ENCODE measurements at places on chromosomes 13 and 19.

DNA sequence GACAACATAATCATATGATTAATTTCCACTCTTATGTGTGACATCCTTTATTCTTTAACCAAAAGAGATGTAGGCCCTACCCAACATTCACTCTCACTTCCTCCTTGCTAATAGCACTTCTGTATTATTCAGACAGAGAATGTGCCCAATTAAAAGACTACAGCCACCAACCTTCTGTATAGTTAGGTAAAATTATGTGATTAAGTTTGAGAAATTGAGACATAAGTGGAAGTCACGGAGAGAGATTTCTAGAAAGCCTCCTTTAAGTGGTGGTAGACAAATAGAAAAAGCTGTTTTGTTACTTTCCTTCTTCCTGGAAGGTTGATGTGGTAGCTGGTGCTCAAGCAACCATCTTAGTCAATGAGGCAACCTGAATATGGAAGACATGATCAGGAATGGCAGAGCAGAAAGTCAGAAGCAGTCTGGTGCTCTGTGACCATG, 14.8 kb downstream of the EPSTI1 start:
- peak; percentile 76 for DNase-seq

DNA sequence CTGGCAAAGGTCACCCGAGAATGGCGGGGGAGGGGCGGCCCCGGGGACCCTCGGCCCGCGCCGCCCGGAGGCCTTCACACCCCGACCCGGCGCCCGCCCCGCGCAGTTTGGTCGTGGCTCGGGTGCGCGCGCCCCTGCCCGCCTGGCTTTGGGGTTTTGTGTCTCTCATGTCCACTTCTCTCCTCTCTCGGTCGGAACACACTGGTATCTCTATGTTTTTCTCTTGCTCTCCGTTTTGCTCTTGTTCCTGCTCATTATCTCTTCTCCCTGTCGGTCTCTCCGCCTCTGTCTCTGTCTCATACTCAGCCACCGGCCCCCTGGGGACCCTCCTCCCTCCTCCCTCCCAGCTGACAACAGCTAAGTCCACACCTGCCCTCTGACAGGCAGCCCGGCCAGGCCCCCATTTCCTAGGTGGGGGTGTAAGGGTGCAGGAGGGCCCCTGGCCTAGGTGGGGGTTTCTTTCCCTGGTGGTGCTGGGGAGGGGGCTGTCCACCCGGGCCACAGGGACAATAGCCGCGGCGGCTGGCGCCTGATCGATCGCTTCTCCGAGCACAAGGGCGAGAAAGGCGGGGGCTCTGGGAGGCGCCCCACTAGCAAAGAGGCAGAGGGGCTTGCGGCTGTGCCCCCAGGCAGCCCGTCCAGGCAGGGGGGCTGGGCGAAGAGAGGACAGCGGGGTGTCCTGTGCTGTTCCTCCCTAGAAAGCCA, 2.3 kb downstream of the ONECUT3 start:
- no peak for DNase-seq

GRCh38 chr19:30153326-30154210, 211.5 kb downstream of the URI1 start:
- no peak for DNase-seq

DNA sequence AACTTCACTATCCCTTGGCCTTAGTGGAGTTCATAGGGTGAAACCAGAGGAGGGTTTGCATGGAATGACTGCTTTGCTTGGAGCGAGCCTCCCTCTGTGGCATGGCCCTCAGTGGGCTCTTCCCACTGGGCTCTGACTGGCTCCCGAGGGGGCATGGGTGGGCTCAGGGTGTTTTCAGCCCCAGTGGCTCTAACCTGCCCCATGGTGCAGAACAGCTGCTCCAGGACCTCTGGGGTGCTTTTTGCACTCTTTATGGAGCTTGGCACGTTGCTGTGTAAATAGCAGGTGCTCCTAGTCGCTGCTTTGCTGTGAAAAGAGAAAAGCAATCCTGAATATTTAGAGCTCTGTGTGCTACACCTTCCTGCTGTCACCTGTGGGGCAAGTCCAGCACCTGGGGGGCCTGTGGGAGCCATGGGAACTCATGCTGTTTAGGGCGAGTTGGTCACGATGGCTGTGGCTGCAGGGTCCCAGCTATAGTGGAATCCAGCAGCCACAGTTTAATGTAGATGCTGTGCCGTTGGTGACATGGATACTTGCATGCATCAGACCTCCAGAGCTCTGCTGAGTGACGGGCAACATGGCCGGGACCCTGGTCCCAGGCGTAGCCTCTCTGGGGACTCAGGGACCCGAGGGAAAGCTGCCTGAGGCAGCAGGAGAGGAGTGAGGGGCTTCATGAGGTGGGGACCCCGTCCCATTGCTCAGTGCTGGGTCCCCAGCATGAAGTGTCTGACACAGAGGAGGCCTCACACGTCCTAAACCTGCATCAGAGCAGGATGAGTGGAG, 14.3 kb upstream of the MCF2L start:
- no peak for DNase-seq

DNA sequence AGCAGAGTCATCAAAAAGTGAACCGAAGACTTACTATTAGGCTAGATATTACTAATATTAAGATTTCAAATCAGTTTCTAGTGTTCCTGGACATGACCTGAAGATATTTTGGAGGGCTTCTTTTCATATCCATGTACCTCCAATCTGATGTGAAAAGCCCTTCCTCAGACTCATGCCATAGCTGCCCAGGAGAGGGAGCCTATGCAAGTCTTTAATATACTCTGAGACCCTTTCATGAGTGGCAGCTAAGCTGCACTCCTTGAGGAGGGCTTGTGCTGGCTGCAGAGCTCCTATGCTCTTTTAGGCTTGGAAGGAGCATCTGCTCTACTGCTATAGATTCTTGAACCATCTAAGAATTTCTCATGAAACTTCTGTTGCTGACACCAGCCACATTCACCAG, 715.3 kb downstream of the OLFM4 start:
- no peak for DNase-seq

DNA sequence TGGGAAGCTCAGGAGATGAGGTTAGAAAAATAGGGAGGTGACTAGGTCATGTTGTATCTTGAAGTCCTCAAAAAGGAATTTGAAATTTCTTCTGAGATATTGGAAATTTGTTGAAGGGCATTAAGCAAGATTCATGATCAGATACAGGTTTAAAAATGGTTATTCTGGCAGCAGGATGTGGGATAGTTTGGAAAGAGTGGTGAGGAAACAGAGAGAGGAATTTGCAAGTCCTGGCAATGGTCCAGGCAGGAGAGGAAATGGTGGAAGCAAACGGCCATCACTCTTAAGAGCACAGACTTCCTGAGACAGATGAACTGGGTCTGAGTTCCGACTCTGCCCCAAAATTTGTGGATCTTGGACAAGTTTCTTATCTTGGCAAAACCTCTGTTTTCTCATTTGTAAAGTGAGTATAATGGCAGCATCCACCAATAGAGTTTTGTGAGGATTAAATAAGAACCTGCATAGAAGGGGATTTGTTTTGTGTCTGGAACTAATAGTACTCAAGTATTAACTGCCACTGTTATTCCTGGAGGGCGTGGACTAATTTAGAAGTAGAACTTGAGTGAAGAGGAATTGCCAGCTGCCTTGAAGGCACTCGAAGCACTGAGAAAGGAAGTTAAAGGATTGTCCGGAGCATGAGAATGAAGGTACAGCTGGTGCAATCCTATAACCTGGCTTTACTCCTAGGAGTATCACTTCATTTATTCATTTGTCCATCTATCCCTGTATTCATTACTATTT, 99.6 kb downstream of the CCNA1 start:
- DNase-seq = no peak

DNA sequence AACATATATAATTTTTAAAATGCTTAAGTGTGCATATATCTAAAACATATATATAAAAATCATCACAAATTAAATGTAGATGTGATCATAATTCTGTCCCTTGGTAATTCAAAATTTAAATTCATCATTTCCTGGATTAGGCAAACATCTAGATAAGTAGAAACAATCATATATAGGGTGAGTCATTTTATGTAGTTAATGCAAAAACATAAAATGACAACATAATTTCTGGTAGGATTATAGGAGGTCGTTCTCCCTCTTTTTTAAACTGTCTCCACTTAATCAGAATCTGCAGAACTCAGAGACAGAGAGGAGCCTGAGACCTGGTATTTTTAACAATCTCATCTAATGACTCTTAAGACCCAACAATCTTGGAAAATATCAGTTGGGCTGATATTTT, 333.4 kb downstream of the KCTD12 start:
- DNase-seq = no peak

GRCh38 chr13:52673465-52673864, 20.8 kb downstream of the SUGT1 start:
- DNase-seq = no peak

DNA sequence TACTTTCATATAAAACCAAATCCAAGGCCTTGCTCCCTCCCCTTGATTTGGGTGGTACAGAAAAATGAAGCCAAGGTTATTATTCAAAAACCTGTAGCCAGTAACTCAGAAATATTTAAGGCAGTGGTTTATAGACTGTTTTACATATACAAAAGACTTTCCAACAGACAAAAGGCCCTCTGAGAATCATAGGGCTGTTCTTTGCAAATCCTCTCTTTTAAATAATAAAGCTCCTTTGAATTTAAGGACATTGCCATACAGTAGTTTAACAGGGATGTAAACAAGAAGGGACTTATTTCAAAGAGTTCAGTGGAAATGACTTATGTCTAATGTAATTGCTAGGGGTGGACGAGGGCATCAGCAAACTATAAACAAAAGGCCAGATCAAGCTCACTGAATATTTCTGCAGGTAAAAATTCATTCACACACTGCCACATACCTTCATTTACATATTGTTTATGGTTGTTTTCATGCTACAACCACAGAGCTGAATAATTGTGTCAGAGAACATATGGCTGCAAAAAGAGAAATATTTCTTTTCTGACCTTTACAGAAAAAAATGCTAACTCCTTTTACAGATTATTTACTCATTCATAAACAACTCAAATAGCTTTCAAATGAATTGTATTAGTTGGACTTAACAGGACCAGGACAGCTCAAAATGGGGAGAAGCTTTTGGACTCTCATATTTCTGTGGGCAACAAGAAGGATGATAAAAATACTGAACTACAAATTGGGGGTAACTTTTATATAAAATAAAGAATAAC, 665.6 kb downstream of the SLITRK1 start:
- no peak for DNase-seq

GRCh38 chr19:33724721-33725060, 72.0 kb upstream of the KCTD15 start:
- no peak for DNase-seq

DNA sequence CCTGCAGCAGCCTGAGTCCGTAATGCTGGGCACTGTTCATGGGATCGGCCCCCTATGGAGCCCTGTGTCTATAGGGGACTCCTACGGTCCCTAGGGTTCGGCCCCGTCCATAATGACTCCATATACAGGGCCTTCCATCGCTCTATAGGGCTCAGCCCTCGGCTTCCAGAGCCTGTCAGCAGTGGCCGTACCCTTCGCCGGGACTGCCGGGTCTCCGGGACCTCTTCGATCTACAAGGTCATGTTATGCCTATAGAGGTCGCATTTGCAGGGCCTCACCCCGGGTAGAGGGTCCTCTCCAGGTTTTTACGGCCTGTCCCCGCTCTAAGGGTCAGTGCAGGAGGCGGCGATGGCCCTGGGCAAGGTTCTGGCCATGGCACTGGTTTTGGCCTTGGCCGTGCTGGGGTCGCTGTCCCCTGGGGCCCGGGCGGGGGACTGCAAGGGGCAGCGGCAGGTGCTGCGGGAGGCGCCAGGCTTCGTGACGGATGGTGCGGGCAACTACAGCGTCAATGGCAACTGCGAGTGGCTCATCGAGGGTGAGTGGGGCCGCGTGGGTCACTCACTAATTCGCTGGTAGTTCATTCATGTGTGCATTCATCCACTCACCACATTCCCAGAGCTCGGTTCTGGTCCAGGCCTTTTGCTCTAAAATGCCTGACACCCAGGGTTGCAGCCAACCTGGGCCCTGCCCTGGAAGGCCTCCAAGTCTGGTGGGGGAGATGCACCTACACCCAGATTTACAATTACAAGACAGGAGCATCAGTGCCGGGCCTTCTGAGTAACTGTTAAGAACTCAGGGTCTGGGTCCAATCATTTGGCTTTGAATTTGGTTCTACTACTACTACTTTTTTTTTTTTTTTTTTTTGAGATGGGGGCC, 699 bp downstream of the MEGF8 start:
- peak; percentile 49 for DNase-seq
